ENCODE measurements at places on chromosomes 12 and 14. TPM values are rescaled to one million over a fixed set of nuclear protein-coding genes. Genes with fewer than 3 reads are reported as not detected.

The RFX4 gene
- not detected for total RNA-seq

DNA sequence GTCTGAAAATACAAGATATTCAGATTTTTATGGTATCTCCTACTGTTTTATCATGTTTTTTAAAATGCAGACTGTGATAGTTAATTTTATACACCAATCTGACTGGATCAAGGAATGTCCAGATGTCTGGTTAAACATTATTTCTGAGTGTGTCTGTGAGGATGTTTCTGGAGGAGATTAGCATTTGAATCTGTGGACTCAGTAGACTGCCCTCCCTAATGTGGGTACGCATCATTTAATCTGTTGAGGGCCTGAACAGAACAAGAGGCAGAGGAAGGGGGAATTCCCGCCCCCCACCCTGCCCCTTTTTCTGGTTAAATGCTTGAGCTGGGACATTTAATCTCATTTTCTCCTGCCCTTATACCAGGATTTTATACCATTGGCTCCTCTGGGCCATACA lies 72.1 kb downstream of the AVPR1A start:
- no peak for DNase-seq

DNA sequence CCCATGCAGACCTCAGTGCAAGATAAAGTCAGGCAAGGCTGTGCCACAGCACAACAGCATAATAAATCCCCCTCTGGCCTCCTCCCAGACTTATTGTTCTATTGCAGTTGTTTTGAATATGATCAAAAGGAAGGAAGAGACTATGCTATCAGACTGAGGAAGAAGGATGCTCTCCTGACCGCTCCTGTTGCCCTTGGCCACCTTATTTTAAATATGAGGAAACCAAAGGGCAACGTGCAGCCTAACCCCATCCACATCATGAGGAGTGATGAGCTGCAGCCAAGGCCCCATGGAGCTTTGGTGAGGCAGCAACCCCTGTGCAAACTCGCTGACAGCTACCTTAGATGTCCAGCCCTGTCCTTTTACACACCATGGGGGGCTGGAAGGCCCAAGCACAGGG lies 291.7 kb downstream of the ZFP36L1 start:
- no peak for DNase-seq

- no peak for DNase-seq
These were observed 284.0 kb upstream of the NOS1 start for GRCh38 chr12:117645473-117645872.

The GZMB gene
- total RNA-seq, result 0.74 TPM

GRCh38 chr14:54475911-54476310 lies 12.9 kb downstream of the GMFB start:
- no peak for DNase-seq

GRCh38 chr14:100649173-100649519 lies 61.9 kb upstream of the BEGAIN start:
- no peak for DNase-seq
